ENCODE measurements at places on chromosomes 4 and X.
A peak's percentile ranks its signal among the peaks of the same experiment; 100 is the strongest.

DNA sequence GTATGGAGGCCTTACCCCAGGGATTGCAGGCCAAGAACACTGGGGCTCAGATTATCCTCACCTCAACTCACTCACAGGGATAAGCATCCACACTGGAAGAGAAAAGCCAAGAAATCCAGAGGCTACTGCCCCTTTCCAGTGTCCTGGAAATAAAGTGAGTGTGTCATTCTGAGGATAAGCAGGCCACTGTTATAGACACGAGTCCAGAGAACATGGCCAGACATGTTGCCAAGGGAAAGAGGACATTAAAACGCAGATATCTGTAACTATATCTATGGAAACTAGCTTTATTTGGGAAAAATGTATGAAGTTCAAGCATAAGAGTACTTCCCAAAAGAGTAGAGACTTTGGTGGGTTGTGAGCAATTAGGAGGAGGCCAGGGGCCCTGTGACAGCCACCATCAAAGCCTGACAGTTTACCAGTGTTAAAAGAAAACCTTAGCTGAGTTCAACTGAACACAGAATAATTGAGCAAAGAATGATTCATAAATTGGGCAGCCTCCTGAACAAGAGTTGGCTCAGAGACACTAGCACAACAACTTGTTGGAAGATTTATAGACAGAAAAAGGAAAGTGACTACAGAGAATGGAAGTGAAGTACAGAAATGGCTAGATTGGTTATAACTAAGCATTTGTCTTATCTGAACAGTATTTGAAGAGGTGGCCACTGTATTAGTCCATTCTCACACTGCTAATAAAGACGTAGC is 1222.2 kb downstream of the STIM2 start:
- DNase-seq: no peak

DNA sequence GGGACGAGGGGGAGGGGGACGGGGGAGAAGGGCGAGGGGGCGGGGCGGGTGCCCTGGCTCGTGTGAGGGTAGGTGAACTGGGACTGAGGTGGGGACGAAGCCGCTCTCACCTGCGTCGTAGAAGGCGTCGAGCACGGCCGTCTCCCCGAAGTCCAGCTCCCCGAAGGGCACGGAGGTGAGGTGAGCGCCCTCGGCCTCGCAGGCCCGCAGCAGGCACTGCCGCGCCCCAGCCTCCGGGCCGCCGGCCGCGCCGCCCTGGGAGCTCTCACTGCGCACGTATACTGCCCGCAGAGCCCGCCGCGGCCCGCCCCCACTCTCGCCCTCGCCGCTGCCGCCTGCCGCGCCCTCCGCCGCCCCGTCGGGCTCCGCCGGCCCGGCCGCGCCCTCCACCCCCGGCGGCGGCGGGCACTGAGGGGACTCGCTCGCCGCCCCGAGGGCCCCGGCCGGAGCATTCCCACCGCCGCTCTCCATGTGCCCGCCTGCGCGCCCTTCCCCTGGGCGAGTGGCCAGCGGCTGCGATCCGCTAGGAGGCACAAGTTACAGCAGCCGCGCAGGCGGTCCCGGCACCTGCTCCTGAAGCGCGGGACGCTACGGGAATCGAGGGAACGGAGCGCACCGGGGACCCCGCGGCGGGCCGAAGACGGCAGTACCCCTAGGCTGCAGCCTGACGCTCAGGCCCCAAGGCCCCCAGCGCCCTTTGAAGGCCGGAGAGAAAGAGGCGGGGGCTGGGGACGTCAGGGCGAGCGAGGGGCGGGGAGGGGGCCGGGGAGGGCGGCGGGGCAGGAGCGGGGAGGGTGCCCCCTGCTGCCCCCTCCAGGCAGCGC is at the start of gene MAP3K15:
MAP3K15 (minus strand) TSS at position 718 of the 824 bp plus-strand sequence; CDS start at position 471, 247 bp downstream.
- DNase-seq: no peak

DNA sequence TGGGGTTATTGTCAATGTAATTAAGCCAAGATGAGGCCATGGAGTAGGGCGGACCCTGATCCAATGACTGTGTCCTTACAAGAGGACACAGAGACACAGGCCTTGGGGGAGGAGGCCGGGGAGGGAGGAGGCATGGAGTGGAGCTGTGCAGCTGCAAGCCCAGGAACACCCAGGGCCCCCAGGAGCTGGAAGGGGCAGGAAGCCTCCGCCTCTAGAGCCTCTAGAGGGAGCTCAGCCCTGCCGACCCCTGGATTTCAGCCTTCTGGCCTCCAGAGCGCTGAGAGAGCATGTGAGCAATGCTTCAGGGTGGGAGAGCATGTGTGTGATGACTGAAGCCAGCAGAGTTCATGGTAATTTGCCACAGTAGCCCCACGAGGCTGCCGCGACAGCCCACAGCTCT is 234.6 kb downstream of the AFAP1 start:
- no peak for DNase-seq

GRCh38 chr4:112279025-112279881 is 6.5 kb downstream of the TIFA start:
- DNase-seq: no peak

DNA sequence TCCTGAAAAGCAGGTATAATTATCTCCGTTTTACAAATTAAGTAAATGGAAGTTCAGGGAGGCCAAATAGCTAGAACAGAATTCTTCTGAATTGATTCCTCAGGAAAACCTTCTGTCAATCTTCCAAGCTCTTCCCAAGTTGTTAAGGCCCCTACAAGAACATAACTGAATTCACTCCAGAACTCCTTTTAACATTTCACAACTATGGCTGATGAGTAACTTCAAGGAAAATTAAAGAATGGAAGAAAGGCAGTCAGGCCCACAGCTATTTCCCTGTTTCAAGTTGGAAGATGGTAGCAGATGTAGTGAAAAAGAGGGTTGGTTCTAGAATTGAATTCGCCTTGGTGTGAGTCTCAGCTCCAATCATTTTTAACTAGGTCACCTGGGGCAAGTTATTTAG is 15.9 kb downstream of the SETD7 start:
- no peak for DNase-seq

DNA sequence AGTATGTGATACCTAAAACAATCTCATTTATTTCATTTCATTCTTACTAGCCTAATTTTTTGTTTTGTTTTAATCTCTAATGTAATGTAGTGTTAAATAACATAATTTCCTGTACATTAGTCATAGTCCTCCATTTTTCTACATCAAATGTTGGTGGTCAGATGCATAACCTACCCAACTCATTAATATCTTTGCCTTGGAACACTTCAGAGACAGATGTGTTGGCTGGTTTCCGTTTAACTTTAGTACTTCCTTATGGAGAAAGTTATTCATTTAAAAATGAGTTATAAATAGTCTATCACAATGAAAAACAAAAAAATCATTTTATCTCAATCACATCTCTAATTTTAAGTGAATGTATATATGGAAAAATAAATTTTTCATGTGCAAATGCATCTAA is 190.2 kb downstream of the ANTXR2 start:
- DNase-seq: no peak

GRCh38 chr4:74120086-74120485 is 21.1 kb upstream of the CXCL2 start:
- no peak for DNase-seq

GRCh38 chrX:44113337-44113736 is 140.1 kb upstream of the NDP start:
- no peak for DNase-seq

GRCh38 chrX:139052461-139052860 is 340.9 kb upstream of the FGF13 start:
- DNase-seq: no peak

- no peak for DNase-seq
Observed at GRCh38 chrX:30570505-30570904, 7.1 kb downstream of the TASL start.

DNA sequence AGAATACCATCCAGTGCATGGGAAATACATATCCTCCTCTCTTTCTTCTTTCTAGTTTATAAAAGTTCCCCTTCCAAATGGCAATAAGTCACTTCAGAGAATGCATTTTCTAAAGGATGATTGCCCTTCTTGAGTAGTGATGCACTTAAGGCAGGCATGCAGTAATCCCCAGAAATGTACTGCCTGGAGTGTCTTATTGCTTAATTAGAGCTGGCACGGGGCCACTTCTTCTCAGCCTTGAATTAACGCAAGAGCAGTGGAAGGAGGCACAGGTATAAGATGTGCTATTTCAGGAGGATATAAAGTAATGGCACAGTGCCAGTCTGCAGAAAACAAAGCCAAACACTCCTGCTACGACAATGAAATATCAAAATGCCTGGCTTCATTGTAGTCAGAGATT is 371.4 kb upstream of the FAM241A start:
- DNase-seq: no peak

DNA sequence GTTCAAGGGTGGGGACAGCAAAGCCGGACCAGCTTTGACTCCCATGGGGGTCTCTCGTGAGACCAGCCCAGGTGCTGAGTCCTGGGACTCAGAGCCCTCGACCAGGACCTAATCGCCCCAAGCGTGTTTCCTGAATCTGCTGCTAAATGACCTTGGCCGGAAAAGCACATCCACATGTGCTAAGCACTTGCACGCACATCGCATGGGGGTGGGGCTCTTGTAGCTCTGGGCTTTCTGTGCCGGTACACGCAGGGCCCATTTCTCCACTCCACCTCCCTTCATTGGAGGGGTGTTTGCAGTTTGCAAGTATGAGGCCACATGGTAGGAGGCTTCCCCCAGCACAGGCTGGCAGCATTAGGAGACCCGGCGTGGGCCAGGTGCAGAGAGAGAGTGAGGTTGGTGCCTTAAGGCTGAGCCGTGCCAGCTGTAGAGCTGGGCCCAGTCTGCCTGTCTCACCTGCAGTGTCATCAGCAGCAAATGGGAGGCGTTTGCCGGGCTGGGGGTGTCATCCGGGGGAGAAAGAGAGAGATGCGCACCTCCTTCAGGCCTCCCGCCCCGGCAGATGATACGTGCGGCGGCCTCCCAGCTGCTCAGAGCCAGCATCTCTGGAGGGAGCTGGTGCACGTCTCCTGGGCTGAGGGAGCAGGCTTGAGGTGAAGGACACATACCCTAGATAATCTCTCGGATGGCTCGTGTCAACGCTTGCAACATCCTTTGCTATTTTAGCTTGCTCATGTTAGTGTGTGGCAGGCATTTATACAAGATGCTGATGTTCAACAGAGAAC is 45.2 kb upstream of the CLCN4 start:
- peak; percentile 31 for DNase-seq

DNA sequence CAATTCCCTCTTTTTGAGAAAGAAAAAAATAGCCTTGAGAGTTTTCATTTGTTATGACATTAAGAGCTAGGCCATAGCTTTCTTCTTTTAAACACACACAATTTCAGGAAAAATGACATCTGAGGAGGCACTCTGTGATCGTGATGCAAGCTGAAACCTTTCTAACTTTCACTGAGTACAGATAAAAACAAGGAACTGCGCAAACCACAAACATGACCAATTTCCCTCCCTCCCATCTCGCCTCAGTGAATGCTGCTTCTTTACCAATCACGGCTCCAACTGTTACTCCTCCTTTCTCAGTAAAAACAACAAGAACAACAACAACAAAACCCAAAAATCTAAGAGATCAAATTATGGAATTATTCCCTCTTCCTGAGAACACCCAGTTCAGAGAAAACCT is 626.8 kb downstream of the TLL1 start:
- DNase-seq: no peak

- no peak for DNase-seq
Observed at GRCh38 chr4:58809366-58809765, 1699.2 kb upstream of the IGFBP7 start.

DNA sequence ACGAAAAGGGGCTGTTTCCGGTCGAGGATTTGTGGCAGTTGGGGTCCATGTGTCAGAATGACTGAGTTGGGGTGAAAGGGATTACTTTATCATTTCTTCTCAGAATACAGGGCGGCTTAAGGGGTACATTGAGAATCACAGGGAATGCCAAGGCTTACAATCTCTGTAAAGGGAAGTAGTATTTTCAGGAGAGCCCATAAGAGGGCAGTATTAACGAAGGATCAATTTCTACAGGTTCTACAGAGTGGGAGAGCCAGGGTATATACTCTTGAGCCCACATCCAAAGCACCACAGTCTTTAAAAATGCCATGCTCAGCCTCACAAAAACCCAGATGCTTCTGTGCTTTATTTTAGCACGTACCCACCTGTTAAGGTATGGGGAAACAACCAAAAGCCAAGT is 67.7 kb upstream of the ZXDA start:
- no peak for DNase-seq

GRCh38 chr4:53307210-53307609 is 58.7 kb downstream of the SCFD2 start:
- no peak for DNase-seq

- DNase-seq: no peak
Observed at GRCh38 chrX:129512409-129512808, 10.9 kb downstream of the SMARCA1 start.

DNA sequence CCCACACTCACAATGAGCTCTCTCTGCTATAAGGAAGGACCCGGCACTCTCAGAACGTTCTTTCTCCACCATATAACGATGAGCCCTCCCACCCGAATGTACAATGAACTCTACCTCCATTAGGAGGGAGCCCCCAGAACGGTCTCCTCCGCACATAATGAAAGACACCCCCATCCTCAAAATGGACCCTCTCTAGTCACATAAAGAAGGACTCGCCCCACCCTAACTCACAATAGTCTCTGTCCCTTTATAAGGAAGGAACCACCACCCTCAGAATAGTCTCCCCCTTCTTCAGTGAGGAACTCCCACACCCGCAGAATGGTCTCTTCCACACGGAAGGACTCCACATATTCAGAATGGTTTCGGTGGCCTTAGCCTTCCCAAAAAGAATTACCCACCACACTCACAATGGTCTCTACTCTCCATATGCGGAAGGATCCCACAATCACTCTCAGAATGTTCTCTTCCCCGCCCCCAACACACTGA is 477 bp downstream of the SLC35A2 start:
- no peak for DNase-seq

GRCh38 chr4:4502694-4503311 is 39.0 kb downstream of the STX18 start:
- DNase-seq: no peak

DNA sequence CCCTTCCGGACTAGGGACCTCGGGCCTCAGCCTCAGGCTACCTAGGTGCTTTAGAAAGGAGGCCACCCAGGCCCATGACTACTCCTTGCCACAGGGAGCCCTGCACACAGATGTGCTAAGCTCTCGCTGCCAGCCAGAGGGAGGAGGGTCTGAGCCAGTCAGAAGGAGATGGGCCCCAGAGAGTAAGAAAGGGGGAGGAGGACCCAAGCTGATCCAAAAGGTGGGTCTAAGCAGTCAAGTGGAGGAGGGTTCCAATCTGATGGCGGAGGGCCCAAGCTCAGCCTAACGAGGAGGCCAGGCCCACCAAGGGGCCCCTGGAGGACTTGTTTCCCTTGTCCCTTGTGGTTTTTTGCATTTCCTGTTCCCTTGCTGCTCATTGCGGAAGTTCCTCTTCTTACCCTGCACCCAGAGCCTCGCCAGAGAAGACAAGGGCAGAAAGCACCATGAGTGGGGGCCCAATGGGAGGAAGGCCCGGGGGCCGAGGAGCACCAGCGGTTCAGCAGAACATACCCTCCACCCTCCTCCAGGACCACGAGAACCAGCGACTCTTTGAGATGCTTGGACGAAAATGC is at the start of gene WAS:
WAS (plus strand) TSS at position 389 of the 572 bp plus-strand sequence; CDS start at position 444, 55 bp downstream.
- DNase-seq: no peak

- DNase-seq: no peak
Observed at GRCh38 chr4:186680641-186681040, 43.0 kb downstream of the FAT1 start.

- no peak for DNase-seq
Observed at GRCh38 chrX:132461886-132462285, 27.0 kb downstream of the MBNL3 start.
